SHP77 treated with DMSO at 0.1 percent for 48 hours (cell line): ENCODE measurements at places on chromosomes 2 and 18.
A peak's percentile ranks its signal among the peaks of the same experiment; 100 is the strongest.

DNA sequence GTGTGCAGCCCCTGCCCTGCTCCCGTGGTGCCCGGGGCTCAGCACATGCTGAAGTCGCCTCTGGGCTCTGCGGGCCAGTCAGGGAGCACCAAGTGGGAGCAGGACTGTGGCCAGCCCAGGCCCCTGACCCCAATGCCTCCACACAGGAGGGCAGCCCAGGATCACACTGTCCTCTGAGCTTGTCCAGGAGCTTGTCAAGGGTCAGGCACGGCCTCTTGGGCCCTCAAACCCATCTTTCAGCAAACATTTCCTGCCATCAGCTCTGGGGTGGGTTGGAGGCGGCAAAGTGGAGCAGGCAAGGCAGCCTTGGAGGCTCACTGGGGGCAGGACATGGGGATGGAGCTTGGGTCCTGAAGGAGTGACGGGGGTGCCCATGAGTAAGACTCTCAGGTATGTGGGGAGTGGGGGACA lies 10.3 kb downstream of the SNED1 start:
- no peak for DNase-seq

GRCh38 chr2:160373263-160373662 lies 120.3 kb downstream of the RBMS1 start:
- DNase-seq, result no peak

DNA sequence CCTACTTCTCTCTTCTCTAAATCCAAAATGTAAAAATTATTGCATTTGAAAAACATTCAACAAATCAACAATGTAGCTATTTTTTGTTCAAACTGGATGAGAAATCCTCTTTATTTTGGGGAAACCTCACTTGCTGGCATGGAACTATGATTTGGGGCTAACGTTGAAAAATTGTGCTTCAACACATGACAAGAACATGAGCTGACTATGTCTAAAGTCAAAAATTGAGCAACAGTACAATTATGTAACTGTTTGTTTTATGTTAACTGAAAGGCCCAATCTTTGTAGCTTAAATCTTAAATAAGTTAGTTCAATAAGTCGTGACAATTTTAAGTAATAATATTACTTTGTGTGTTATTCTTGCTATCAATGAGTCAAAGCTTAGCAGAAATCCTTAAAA lies 67.3 kb downstream of the TMEFF2 start:
- DNase-seq, result no peak

DNA sequence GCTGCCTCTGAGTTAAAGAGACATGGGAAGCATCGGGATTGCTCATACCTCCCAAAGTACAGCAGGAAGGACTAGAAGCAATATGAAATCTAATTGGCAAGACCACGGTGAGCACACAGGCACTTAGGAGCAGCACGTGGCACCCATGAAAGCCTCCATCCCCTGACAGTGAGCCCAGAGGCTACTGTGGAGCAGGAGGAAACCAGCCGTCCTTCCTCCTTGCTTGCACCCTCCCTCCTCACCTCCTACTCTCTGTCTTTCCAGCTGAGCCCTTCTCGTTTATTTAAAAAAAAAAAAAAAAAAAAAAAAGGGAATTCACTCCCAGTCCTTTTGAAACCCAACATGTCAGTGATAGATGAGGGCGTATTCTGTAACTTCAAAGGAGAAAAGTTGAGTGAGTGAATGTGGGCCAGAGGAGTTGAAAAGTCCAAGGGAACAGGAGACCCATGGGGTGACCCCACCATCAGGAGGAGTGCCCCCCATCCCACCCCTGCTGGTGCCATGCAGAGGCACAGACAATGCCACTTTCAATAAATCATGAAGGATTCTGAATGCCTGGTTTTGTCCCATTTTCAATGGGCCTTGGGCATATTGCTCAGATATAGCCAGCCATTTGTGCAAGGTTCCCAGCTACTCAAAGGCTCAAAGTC lies 96.6 kb upstream of the ALPP start:
- no peak for DNase-seq

- no peak for DNase-seq
Measured at GRCh38 chr2:186099826-186100225, 361.2 kb downstream of the FSIP2 start.

DNA sequence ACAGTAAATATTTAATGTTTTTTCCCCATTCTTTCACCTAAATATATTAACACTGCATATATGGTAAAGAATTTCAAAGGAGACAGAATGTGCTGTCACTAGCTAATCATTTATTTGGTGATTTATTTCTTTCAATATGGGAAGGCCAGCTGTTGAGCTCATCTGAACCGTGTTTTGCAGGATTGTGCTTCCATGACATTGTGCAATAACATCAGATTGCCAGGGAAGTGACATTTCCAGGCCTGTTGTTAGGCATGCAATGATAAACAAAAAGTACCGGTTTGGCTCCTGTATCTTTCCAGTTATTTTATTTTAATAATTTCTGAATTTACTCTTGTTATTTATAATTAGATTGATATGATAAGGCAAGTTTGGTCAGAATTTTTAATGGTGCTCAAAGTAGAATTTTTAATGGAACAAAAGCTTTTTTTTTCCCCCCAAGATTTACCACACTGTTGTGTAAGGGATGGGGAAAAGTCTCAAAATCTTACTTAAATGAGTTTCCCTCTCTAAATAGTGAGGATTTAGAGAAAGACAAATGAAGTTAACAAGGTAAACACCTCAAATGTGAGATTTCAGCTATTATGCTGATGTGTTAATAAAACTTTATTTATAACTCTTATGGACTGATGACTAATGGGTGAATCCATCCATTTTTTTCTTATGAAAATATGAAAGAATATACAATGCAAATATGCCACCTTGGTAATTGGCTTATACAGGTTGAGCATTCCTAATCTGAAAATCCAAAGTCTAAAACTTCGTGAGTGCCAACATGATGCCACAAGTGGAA lies 52.7 kb downstream of the MALT1 start:
- no peak for DNase-seq

- no peak for DNase-seq
Measured at GRCh38 chr2:178834086-178834485, 26.9 kb upstream of the TTN start.

GRCh38 chr18:74654638-74655037 lies 57.0 kb downstream of the ZNF407 start:
- peak; percentile 31 for DNase-seq

- no peak for DNase-seq
Measured at GRCh38 chr2:172328103-172328841, 99.1 kb upstream of the ITGA6 start.

GRCh38 chr2:102060047-102060446 lies 68.3 kb downstream of the IL1R2 start:
- DNase-seq, result no peak

DNA sequence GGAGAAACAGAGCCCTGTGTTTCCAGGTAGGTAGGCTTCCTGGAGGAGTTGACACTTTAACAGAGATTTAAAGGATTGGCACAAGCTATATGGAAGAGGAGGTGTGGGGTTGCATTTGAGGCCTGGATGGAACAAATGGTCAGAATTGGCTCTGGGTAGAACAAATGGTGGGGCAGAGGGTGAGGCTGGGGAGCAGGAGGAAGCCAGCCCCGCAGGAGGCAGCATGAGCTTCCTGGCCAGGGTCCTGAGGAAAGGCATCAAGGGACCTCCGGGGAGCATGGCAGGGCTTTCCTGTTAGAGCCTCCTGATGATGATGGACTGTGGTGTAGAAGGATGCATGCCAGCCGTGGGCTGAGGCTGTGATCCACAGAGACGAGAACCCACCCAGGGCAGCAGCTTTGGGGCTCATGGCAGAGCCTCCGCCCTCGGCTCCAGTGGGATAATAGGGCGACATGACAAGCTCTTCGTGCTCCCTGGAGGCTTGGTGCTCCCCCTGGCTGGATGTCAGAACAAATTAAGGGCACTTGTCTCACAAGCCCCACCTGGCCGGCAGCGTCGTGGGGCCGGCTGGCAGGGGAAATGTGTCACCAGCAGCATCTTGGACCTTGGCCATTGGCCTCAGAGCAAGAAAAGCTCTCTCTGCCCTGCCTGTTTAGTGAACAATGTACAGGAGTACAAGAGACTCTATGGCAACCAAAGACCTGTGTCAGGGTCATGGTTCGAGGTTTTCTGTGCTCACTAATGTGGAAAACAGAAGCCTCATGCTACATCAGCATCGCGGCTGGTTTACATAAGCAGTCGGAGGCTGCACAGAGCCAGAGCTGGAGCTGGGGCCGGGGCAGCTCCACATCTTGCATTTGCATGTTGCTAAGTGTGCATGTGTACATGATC lies 153.5 kb downstream of the MYCN start:
- no peak for DNase-seq

- peak; percentile 52 for DNase-seq
Measured at GRCh38 chr2:33134086-33134771, 187.5 kb downstream of the LTBP1 start.

GRCh38 chr2:183623227-183623626 lies 499.0 kb downstream of the NUP35 start:
- DNase-seq, result no peak

DNA sequence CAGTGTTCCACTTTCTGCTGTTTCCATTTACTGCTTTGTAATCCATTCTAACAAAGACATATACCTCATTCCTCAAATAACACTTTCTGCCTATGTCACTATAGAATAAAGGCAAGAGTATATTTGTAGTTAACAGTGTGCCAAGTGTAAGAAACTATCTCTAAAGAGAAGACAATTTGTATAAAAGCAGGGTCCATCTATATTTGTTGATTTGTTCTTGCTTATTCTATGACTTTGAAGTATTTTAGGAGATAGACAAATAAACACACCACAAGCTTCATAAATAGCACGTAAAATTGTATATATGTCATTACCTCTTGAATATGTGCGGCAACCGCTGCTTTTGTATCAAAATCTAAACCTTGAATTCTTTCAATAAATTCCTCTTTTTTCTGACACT lies 56.0 kb downstream of the CCDC88A start:
- no peak for DNase-seq

- DNase-seq, result no peak
Measured at GRCh38 chr18:13287372-13287771, 68.8 kb downstream of the LDLRAD4 start.

GRCh38 chr2:98819231-98819766 lies 88.4 kb upstream of the MGAT4A start:
- no peak for DNase-seq

DNA sequence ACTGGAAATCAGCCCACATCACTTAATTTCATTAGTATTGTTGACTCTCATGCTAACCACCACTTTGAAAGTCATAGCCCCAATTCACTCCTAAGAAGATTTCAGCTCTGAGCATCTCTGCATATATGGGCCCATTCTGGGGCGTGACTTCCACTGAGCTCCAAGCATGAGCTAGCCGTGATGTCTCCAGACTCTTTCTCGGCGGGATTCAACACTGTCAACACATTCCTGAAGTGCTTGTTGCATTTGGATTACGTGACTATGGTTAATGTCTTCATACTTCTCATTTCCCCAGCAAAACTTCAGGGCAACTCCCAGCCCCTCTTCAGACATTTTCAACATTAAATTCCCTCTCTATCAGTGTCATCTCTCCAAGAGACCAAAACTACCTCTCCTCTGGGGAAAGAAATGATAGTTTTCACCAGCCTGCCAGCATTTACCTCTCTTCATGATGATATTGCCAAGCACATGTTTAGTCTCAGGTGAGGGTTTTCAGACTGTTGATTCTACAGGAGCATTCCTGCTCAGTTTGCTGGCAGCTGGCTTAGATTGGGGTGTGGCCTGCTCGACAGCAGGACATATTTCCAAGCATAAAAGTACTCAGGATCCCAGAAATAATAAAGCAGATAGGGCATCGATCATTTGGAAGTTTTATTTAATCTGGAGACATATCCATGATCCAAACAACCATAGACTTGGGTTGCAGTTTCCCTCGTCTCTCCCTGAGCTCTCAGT lies 81.7 kb downstream of the FEZ2 start:
- no peak for DNase-seq

DNA sequence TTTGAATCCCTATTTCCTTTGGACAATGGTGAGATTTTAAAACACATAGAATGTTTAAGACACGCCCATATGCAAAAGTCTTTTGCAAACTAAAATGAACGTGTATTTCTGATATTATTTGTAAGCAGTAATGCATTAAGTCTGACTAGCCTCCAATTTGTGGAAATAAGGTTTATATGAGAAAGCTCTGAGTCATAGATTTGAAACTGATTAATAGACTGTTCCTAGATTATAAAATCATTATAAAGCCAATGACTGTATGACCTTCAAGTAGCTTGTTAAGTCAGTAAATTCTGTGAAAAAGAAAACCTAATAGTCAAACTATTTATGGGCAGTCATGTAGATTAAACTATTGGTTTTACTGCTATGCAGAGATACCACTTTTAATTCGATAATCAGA lies 12.8 kb upstream of the EFEMP1 start:
- no peak for DNase-seq

DNA sequence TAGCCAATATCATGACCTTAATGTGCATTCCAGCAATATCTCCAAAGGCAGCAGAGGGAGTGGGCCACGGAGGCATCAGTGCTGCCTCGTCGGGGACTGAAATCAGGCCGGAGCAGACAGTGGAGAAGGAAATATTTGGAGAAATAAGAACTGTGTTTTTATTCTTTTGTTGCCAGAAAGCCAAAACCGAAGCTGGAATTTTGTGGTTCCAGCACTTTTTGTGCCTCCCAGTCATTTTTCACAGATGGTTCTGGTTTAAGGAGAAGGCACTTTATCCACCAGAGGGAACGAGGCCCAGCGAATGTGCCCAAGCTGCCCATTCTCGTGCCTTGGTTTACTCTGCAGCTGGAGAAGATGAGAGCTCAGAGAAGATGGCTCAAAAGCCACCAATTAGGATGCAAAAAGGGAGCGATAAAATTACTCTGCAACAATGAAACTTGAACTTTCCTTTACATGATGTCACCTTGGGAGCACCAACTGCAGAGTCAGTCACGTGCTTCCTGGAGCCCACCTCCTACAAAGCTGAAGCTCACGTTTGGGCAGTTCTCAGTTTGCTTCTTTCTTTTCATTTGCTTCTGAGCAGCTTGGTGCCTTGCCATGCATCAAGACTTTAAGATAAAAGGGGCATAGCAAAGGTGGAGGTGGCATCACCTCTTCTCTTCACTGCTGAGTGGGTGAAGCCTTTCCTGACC lies 288.7 kb downstream of the LPIN1 start:
- no peak for DNase-seq

GRCh38 chr2:46009772-46010171 lies 287.4 kb upstream of the EPAS1 start:
- no peak for DNase-seq

DNA sequence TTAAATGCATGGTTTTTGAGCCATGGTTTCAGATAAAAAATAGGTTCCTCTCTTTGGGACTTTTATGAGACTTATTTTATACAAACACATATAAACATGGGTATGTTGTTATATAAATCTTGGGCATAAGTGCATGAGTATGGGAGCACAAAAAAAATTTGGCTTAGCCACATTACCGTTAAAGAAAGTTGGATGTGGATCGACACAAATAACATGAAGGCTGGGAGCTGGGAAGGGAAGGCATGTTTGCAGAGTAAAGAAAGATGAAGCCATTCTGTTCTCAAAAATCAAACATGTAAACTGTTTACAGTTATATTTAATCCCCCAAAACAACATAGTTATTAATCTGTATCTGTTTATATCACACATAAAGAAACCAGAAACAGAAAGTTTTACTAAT lies 313.8 kb downstream of the NRXN1 start:
- DNase-seq, result no peak

GRCh38 chr2:233818639-233819621 lies 35.4 kb downstream of the HJURP start:
- DNase-seq, result no peak

GRCh38 chr18:7760967-7761948 lies 194.1 kb downstream of the PTPRM start:
- DNase-seq, result peak; percentile 21

- no peak for DNase-seq
Measured at GRCh38 chr2:9343524-9343923, 79.8 kb downstream of the ITGB1BP1 start.

GRCh38 chr2:173962031-173962430 lies 3.1 kb downstream of the SP3 start:
- DNase-seq, result no peak
